NCI-H82 (cell line): ENCODE measurements at places on chromosomes 6 and 20.
A peak's percentile ranks its signal among the peaks of the same experiment; 100 is the strongest.

- peak; percentile 67 for DNase-seq
These were observed 17.6 kb downstream of the PLAGL2 start for GRCh38 chr20:32189691-32190615.

DNA sequence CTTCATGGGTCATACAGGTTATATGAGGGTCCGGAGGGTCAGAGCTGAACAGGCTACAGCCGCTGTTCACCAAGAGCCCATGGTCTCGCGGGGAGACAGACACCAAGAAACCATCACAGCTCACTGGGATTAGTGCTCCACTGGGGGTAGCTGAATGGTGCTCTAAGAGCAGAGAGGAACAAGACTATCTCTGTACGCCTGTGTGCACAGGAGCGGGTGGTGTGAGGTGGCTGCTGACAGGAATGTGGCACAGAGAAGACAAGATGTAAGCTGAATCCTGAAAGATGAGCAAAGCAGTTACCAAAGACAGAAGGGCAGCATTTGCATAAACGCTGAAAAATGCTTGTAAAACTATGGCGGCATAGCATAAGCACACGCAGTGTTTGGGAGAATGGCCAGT lies 139.1 kb downstream of the GMPR start:
- no peak for DNase-seq

DNA sequence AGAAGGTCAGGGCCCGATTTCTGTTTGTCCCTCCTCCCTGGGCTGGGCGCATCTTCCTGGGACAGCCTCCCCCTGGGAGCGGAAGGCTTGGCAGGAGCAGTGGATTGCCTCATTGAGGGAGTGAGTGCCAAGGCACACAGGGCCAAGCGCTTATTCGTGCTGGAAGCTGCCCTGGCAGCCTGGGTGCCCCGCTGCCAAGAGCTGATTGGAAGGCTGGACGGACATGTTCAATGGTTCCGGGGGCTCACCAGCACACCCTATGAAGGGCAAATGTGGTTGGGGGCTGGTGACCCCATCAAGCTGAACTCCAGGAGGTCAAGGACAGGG lies 10.3 kb upstream of the ZNF831 start:
- no peak for DNase-seq

DNA sequence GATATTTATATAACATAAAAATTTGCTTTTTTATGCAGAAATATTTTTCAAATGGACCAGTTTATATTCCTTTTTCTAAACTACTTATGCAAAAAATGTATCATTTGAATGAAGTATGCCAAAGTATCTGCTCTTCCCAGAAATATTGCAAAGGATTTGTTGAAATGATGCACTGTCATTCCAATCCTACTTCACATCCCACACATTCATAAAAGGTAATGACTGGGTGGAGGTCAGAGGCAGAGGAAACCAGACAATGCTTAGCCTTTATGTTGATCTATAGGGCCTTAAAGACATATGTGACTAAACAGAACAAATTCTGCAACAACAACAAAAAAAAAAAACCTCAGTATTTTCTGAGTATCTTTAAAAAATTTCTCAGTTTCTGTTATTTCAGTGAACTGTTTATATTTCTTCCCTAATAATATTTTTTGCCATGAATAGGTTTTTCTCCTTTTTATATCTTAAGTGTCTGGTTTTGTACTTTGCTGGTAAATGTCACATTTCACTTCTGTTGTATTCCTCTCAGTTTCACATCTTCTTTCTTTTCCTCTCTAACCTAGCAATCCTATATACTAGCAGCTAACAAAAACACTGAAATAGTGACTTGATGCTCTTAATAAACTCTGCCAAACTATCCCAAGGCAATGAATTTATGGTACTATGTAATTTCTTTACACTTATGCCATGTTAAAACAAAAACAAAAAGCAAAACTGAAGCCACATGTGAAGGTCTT lies 374.1 kb downstream of the BCKDHB start:
- DNase-seq, result no peak

- no peak for DNase-seq
These were observed 266.0 kb downstream of the CDKAL1 start for GRCh38 chr6:20800229-20800628.

GRCh38 chr6:7107578-7108195 lies at the start of gene RREB1:
Gene RREB1, plus strand, starts transcription at chr6:7107961. Its CDS starts 73,951 bp downstream, at chr6:7181912.
- DNase-seq, result peak; percentile 84

DNA sequence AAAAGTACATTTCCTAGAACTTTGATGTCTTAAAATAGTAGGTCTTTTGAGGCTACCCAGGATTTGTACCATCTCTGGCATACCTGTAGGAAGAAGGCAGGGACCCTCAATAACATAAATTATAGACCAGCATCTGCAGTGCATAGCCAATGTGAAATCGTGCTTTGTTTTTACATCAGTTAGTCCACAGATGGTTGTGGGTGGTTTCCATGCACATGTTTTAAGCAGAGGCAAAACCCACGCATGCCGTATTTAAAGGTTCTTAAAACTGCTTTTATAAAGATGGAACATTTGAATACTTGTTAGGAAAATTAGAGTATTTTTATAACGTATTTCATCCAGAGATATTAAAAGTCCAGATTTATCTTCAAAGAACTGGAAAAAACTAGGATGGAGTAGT lies 66.3 kb downstream of the SH3BGRL2 start:
- DNase-seq, result no peak

- DNase-seq, result no peak
These were observed 568.2 kb downstream of the BCKDHB start for GRCh38 chr6:80674669-80675068.

GRCh38 chr20:39784693-39785092 lies 822.5 kb downstream of the DHX35 start:
- no peak for DNase-seq

- peak; percentile 53 for DNase-seq
These were observed 55.7 kb upstream of the FERMT1 start for GRCh38 chr20:6178537-6178936.

GRCh38 chr20:33482581-33482980 lies 7.3 kb upstream of the CBFA2T2 start:
- peak; percentile 81 for DNase-seq

- DNase-seq, result no peak
These were observed 3.0 kb upstream of the MLIP start for GRCh38 chr6:54108271-54108670.

DNA sequence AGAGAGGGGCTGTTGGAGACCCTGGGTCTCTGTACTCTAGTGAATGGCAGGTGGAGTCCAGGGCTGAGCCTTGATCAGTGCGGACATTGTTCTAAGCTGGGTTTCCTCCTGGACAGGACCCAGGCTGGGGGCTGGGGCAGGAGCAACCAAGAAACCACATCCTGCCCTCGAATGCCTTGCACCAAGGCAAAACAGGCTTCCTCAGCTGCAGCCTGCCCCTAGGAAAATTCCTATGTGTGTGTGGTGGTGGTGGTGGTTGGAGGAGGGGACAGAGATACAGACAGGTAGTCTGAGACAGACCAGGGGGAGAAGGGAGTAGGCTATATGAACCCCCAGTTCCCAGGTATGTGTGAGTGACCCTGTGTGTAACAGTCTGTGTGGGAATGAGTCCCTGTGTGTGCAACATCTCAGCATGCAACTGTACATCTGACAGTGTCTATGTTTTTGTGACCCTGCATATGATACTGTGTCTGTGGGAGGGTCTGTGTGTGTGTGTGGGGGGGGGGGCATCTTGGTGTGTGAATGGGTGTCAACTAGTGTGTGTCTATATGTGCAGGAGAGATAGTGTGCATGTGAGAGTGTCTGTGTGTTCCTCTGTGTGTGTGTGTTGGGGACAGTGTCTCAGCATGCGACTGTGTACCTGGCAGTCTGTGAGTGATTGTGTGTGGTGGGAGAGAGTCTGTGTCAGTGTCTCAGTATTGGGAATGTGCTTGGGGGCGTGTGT lies 3.0 kb downstream of the GLP1R start:
- DNase-seq, result no peak

DNA sequence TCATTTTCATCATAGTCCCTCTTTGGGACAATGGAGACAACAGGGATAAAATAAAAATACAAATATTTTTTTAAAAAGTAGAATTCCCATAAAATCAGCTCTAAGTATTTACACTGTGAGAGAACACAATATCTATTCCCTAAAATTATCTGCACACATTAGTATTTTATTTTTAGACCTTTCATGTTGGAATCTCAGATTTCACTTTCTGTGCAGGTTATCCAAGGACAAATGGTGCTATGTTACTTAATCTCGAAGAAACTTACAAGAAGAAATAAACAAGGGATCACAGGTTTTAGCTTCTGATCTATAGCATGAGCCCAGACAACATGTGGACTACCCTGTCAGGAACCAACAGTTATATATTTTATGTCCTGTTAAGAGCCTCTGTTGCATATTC lies 23.0 kb upstream of the LYRM2 start:
- no peak for DNase-seq

DNA sequence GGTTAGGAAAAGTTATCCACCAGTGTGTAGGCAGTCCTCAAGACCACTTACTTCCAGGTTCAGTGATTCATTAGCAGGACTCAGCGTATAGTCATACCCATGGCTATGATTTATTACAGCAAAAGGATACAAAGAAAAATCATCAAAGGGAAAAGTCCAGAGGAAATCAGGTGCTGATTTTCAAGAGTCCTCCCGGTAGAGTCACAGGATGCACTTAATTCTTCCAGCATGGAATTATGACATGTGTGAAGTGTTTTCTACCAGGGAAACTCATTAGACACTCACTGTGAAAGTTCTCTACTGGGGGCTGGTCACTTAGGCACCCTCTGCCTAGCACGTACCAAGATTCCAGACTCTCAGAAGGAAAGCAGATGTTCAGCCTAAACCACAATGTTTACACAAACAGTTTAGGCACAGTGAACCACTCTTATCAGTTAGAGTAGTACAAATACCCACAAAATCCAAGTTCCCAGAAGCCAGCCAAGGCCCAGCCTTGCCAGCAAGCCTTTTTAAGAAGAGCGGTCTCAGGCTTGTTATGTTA lies 10.2 kb downstream of the WFDC3 start:
- DNase-seq, result peak; percentile 25

DNA sequence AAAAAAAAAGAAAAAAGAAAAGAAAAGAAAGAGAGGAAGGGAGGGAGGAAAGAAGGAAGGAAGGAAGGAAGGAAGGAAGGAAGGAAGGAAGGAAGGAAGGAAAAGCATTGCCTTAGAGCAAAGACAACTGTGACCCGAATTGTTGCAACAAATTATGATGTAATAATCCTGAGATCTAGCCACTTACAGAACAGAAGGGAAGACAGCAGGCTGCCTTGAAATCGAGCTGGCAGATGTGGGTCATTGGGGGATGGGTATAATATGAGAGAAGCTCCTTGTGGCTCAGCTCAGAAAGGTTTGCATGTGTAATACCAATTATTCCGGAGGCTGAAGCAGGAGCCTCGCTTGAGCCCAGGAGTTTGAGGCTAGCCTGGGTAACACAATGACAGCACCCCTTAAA lies 208.1 kb upstream of the PROKR2 start:
- peak; percentile 83 for DNase-seq

- DNase-seq, result no peak
These were observed 6.2 kb downstream of the CEP250 start for GRCh38 chr20:35461620-35462019.

GRCh38 chr6:130366107-130367005 lies 539 bp downstream of the TMEM200A start:
- DNase-seq, result no peak

- no peak for DNase-seq
These were observed 375.5 kb downstream of the UTRN start for GRCh38 chr6:144660561-144661115.

DNA sequence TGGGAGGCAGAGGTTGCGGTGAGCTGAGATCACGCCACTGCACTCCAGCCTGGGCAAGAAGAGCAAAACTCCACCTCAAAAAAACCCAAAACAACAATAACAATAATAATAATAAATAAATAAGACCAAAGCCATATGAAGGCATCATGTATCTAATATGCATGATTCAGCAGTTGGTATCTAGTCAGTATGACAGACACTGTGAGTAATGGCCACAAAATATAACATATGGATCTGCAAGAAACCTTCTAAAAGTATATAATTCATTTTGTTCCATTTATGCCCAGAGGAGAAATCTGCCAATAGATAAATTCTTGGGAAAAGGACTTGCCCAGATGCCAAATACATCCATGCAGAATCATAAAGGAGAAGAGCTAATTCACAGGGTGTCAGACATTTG lies 252.3 kb downstream of the BTBD9 start:
- no peak for DNase-seq

GRCh38 chr20:5696011-5696559 lies 54.1 kb upstream of the SHLD1 start:
- no peak for DNase-seq

DNA sequence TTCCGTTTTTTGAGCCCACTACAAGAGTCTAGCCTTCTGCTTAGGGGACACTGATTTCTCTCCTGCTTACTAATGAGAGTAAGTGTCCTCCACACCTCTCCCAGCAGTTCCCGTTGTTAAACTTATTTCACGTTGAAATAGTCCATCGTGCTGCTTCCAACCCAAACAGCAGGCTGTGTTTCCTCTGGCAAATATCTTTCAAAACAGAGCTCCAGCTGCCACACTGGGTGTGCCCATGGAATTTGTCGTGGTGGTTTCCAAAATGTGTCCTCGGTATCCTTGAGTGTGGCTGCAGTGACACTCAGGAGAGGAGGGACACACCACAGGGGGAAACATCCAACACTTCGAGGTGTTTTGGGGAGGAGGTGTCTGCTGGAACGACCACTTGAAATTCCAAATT lies 176.5 kb upstream of the RALGAPA2 start:
- no peak for DNase-seq

DNA sequence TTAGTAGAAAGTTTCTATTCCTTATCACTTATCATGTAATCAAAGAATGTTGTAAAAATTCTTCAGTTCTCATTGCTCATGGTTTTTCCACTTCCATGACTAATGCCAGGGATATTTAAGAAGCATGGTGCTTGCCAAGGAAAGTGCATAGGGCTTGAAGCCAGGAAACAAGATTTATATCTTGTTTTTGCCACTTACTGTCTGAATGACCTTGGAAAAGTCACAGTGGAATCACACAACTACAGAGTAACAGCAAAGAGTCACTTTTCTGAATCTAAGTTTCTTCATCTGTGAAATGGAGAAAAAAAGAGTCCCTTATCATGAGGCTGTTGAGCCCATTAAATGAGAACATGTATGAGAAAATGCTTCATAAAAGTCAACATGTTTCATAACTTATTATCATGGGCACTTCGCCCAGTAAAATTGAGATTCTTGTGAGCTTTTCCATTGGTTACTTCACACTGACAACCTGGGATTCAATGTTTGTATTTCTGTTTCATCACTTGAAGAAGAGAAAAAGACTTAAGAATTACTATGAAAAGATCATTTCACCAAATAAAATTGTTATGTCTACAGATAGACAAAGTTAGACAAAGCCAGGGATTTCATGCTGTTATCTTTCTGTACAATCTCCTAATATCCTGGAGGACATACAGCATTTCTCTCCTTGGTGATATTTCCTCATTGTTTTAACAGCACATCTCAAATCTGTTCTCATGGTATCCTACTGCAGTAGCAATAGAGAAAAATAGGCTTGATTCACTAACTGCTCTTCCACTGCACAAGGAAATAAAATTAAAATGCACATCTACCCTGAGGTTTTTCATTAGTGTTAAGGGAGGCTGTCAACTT lies 7.6 kb upstream of the BMP5 start:
- DNase-seq, result no peak

GRCh38 chr6:146595972-146596731 lies 2.6 kb upstream of the ADGB start:
- DNase-seq, result no peak

GRCh38 chr6:17912521-17912920 lies 74.9 kb downstream of the KIF13A start:
- DNase-seq, result no peak

- DNase-seq, result no peak
These were observed 6.8 kb upstream of the TULP1 start for GRCh38 chr6:35519313-35520015.
